ENCODE measurements at places on chromosomes 2 and 18.

DNA sequence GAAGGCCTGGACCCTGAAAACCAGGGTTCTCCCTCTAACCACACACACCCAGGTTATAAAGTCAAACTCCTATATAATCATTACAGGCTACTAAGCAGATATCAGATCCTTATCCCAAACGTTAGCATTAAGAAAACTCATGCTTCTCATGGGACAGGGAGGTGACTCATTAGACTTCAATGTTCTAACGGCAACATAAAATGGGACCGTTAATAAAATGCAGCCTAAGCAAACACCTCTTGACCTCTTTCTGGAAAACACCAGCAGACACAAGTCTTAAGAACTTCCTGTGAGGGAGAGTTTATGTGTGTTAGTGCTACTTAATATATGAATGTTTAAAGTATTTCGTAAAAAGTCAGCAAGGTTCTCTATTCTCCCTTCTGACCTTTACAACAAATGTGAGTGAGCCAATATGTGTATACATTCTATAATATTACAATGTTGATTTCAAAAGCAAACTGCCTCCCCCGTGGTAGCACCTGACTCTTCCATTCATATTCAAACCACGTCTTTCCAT lies 31.7 kb downstream of the LPIN2 start:
- peak; percentile 66 for DNase-seq

DNA sequence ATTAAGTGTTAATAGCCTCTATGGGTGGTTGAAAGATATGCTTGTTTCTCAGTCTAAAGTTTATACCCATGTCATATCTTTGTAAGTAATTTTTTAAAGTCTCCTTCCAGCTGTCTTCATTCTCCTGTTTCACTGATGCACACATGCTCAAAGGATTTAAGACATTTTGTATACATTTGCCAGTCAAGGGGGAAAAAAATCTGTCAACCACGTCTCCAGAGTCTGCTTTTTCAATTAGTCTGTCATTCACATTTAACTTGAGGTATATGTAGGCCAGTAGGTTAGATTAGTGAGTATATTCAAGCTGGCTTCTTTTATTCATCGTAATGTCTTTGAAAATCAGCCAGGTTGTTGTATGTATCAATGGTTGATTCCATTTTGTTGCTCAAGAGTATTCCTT lies 193.5 kb downstream of the MCFD2 start:
- DNase-seq: no peak

- DNase-seq: no peak
Observed at GRCh38 chr18:42921226-42921737, 194.2 kb downstream of the RIT2 start.

DNA sequence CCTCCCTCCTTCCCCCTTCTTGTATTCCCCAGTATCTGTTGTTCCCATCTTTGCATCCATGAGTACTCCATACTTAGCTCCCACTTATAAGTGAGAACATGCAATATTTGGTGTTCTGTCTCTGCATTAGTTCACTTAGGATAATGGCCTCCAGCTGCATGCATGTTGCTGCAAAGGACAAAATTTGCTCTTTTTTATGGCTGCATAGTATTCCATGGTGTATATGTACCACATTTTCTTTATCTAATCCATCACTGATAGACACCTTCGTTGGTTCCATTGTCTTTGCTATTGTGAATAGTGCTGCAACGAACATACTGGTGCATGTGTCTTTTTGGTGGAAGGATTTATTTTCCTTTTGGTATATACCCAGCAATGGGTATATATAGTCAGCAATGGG lies 47.4 kb downstream of the VIT start:
- DNase-seq: no peak

GRCh38 chr2:70921839-70922234 lies 13.9 kb upstream of the ATP6V1B1 start:
- no peak for DNase-seq

DNA sequence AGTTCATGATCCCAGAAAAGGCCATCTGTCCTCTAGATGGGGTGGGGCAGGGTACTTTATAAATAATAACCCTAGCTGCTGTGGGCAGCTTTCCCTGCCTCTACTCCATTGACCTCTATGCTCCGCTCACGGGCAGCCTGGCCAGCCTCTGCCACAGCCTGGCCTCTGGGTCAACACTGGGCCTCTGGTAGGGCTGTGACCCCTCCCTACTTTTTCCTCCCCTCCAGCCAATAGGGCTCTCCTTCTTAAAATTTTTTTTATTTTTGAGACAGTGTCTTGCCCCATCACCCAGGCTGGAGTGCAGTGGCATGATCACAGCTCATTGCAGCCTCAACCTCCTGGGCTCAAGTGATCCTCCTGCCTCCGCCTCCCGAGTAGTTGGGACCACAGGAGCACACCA lies 4.1 kb upstream of the GAREM2 start:
- no peak for DNase-seq

DNA sequence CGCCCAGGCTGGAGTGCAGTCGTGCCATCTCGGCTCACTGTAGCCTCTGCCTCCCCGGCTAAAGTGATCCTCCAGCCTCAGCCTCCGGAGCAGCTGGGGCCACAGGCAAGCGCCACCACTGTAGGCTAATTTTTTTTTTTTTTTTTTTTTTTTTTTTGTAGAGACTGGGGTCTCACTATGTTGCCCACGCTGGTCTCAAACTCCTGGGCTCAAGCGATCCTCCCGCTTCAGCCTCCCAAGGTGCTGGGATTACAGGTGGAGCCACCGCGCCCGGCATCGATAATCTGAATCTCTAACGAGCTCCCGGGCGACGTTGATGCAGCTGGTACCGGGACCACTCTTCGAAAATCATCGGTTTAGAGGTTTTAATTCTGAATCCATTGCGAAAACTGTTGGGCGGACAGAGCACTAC lies 520 bp upstream of the CYP20A1 start:
- no peak for DNase-seq

DNA sequence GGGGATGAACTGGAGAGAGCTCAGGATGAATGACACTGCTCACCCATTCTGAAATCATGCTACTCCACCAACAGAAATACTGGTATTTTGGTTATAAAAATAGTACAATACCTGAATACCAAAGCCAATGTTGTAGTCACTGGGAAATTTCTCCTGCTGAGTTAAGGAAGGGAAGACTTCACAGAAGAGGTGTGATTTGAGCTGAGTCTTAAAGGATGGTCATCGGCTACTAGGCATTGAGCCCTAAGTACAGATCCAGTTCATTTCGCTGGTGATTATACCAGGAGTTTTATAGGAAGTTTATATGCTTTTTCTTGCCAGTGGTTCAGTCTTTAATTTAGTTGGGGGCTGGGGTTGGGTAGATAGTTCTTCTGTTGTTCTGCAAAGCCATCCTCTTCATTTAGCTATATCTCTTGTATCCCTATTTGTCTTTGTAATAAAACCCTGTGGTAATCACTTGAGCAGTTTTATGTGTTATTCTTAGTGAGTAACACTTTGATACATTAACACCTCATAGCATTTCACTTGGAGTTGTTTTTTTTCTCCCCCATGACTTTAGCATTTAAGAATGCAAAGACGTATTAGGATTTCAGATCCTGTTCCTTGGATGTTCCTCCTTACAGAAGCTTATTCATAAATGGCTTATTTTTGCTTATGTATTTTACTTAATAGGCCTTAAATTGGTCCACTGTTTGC lies 239.9 kb upstream of the FOSL2 start:
- DNase-seq: peak; percentile 66

DNA sequence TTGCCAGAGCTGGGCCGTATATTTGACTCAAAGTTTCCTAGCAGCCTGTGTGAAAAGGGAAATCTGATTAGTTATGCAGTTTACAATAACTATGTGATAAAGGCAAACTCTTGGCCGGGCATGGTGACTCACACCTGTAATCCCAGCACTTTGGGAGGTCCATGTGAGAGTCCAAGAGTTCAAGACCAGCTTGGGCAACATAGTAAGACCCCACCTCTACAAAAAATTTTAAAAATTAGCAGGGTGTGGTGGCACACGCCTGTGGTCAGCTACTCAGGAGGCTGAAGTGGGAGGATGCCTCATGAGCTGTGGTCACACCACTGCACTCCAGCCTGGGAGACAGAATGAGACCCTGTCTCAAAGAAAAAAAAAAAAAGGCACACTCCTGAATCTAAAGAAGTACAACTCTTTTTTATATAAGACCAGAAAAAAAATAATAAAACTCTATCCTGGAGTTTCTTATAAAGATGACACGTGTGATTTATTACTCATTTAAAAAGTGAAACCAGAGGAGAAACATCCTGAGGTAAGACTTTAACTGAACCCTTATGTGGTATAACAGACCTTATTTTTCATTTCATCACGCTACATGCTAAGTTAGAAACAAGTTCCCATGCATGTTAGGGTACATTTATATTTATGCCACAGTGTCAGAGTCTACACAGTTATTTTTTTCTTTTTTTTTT lies 32.6 kb upstream of the KCMF1 start:
- DNase-seq: peak; percentile 17

GRCh38 chr2:23793476-23793875 lies 133.4 kb downstream of the ATAD2B start:
- no peak for DNase-seq

DNA sequence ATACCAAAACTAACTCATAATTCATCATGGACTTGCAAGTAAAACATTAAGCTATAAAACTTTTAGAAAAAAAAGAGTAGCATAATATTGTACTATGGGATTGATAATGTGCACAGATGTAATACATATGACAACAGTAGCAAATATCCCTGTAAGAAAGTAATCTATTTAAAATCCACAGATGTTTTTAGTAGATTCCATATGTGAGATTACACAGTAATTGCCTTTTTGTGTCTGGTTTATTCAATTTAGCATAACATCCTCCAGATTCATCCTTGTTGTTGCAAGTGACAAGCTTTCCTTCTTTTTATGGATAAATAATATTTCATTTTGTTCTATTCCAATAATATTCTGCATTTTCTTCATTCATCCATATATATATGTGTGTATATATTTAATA lies 278.2 kb upstream of the LRRTM4 start:
- DNase-seq: no peak

DNA sequence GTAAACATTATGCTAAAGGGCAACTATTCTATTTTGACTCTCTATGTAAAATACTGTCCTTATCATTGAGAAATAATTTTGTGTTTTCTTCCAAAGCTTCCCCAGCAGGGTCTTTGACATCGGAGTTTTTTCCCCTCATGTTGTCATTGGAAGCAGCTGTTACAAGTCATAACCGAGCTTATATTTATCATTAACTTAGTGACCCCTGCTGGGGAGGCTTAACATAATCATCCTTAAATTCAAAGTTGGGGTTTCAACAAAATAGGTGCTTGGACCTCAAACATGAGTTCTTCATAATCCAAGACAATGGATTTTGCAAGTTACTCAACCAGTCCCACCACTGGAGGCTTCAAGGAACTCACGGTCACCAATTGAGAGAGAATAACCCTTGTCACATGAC lies 330.9 kb downstream of the DCC start:
- DNase-seq: no peak

DNA sequence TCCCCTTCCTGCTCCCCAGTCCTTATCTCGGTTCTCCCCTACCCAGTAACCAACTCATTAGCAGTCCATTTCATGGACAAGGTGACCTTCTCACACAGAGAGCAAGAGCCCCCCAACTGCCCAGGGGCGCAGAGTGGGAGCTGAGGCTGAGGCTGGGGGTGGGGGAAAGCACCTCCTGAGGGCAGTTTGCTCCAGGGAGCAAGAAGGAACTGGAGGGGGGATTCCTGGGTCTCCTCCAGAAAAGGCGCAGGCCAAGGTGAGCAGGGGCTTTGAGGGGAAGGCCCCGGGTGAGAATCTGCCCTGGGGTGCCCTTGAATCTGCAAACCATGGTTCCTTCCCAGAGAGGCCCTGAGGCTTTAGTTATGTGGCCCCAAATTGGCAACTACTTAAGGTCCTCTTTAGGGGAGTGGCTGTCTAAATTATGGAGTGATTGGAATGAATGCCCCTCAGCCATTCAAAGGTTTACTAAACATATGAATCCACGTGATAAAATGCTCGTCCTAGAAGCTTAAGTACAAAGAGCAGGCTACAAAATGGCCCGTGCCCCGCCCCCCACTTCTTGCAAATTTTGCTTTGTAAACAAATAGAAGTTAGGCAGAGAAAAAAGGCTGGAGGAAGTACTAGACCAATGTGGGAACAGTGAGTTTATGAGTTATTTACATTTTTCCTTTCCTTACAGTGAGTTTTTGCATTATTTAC lies 123.5 kb upstream of the HS6ST1 start:
- no peak for DNase-seq

DNA sequence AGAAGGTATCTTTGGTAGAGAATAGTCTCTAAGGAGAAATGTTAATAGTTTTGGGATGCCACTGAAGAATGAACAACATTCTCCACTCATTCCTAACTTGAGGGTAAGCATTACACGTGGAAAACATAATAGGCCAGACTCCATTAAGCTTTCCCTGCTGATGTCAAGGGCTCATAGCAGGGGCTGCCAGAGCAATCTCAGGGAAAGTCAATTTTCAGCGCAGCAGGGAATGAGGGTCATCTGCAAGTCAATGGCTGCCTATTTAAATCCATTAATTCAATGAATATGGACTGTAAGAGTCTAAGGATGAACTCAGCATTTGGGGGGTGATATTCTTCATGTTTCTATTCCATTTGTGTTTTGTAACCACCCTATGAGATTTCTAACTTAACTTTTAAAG lies 144.2 kb upstream of the ARL4C start:
- DNase-seq: no peak

DNA sequence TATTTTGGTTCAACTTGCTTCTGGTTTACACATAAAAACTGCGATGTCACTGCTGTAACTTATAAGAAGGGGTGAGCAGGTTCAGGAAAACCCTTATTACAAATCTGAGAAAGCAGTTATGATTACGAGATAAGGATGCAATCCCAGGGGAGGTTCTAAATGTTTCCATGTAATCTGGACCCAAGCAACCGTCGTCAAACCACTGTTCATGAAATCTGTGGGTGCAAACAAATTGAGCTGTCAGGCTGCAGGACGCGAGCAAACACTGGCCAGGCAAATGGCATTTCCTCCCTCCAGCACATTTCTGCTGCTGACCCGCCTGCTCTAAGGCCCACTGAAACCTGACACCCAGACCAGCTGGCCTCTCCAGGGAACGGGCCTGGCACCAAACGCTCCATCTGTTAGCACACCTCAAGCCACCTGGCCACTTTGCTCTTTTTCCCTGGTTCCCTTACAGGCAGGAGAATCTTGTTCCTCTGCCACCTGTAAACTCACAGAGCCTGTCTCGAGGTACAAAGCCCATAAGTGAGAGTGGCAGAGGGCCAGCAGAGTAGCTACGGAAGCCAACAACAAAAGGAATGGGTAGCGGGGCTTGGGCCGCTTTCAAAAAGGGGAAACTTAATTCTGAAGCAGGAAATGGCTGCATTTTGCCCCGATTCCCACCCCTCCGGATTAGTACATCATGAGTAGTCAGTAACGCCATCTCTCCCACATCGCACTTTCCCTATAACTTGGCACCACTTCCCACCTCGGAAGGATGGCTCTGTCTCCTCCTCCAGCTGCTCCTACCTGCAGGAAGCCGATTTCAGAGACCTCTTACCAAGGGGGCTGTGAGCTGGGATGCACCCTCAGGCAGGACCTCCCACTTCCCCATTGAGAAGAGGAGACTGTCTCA lies 26.5 kb downstream of the CRACDL start:
- DNase-seq: no peak
